LoVo (cell line): ENCODE measurements at places on chromosomes 12 and 14.

DNA sequence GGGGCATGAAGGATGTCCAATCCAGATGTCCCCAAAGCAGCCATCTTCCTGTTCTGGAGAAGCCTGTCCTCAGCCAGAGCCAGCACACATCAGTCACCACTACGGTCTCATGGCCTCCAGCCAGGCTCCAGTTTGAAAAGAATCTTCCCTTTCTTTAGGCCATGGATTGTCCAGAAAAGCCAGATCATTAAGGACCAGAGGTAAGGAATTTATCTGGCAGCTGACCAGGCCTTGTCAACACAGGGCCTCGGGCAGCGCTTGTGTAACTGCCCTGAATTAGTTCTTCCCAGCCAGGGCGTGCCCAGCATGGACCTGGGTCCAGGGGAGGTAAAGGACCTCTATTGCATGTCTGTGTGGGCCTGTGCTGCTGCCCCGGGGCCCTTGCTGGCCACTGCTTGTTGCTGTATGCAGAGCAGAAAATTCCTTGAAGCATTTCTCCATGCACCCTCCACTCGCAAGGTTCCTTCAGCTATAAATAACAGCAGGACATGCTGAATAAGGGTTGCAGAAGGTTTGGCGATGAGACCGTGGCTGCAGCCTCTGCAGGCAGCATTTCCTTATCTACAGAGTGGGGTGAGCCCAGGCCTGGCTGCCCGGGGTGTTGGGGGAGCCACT, 21.7 kb upstream of the VPS37B start:
- peak; percentile 51 for DNase-seq

- DNase-seq = no peak
Observed at GRCh38 chr12:89253488-89253887, 98.8 kb downstream of the DUSP6 start.

DNA sequence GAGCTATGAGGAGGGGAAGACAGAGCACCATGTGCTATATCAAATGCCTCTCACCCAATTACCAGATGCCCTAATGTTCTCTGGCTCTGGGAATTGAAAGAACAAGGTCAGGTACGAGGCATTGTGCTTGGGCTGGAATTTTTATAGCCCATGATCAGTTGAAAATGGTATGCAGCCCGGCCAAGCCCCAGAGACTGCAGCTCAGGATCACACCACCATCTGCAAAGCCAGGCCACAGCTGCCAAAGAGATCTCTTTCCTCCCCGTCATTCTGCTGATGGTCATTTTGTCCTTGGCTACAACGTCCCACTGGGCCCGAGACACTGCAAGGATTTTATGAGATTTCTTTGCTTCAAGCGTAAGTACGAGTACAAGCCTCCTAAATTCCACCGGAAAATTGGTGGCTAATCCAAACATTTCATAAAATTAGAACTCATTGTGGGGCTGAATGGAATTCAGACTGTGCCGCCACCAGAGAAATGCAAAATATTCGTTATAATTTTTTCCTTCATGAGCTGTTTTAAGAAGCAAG, 15.1 kb downstream of the NUAK1 start:
- peak; percentile 63 for DNase-seq

- DNase-seq = no peak
Observed at GRCh38 chr14:64159588-64159987, 134.6 kb downstream of the ESR2 start.
